ENCODE measurements at places on chromosomes 11 and 22.
A peak's percentile ranks its signal among the peaks of the same experiment; 100 is the strongest.

GRCh38 chr22:41491374-41492100 lies 22.6 kb downstream of the ACO2 start:
- DNase-seq: no peak

- no peak for DNase-seq
Observed at GRCh38 chr11:12528487-12528886, 145.7 kb upstream of the TEAD1 start.

DNA sequence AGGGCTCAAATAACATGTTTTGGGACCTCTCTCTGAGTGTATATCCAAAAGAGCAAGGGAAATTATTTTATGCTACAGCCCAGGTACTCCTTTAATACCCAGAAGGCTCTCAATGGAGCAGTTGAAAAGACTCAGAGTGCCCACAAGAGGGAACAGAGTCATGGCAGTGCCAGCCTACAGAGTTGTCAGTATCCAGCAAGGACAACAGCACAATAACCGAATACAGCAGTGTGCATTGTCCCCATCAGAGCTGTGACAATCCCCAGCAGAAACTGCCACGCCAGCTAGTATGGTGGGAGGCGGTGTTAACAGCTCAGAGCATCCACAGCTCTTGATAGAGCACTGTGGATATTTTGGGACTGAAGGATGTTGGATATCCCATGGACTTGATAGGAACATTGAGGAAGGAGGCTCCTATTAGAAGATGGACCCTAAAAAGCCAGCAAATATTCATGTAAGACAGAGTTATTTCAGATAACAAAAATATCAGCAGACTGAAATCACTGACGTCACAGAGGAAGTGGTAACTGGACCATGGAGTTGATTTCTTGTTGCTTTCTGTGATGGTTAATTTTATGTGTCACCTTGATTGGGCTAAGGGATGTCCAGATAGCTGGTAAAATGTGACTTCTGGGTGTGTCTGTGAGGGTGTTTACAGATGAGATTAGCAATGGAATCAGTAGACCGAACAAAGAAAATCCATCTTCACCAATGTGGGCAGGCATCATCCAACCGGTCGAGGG lies 17.7 kb upstream of the PAFAH1B2 start:
- no peak for DNase-seq

DNA sequence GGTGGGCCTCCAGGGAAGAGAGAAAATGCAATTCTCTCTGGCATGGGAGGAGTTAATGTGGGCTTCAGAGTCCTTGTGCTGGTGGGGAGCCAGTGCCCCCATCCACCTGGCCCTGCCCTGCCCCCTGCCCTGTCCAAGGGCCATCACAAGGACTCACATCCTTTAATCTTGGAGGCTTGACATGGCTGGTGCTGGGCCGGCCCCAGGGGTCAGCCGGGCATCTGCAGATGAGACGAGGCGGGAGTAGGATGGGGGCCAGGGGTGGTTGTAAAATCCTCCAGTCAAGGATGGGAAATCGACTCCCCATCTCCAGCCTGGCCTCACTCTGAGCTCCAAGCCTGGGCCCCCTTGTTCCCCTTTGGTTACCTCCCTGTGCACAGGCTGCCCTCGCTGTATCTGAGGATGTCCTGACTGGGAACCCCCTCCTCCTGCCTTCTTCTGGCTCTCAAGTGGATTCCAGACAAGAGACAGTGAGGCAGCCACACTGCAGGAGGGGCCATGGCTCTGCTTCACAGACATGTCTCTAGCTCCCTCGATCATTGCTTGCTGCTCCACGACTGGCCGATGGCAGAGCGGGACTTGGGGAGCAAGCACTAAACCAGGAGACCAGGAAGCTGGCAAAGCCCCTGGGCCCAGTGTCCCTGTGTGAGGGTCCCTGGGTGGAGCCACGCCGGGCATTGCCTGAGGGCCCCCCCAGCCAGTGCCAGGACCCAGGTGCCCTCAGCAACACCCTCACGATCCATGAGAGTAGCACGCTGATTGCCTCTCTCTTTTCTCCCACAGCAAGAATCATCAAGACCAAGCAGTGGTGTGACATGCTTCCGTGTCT lies 1120.5 kb downstream of the BRD1 start:
- DNase-seq: peak; percentile 10

DNA sequence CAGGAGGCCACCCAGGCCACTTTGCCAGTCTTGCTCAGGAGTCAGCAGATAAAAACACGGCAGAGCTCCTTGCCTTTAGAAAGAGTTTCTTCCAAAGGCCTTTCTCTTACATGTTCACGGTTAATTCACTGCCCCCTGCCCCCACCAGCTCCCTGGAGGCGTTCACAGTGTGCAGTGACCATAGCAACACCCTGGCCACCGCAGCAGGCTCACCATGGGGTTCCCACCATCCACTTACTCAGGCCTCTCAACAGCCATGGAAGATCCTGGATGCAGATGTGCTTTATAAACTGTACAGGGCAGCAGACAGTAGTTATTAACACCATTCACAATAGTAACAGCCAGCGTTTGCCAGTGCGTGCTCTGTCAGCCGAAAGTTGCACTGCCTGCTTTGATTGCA lies 10.6 kb upstream of the MYO7A start:
- DNase-seq: no peak

- no peak for DNase-seq
Observed at GRCh38 chr11:38246451-38246850, 1648.4 kb upstream of the RAG2 start.

DNA sequence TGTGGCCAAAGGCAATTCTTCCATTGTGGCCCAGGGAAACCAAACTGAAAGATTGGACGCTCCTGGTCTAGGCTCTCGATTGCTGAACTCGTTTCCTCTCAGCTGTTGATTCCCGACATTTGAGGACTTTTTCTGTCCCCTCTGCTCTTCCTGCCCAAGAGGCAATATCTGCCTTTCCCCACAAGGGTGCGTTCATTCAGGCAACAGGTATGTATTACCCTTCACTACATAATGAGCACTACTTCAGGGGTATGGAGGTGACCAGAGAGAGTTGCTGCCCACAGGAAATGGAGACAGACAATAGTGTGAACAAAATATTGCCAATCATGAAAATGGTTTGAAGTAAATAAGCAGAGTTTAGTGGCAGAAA lies 8.2 kb downstream of the PTH start:
- no peak for DNase-seq

- DNase-seq: no peak
Observed at GRCh38 chr11:46122945-46123715, 1.9 kb upstream of the PHF21A start.

DNA sequence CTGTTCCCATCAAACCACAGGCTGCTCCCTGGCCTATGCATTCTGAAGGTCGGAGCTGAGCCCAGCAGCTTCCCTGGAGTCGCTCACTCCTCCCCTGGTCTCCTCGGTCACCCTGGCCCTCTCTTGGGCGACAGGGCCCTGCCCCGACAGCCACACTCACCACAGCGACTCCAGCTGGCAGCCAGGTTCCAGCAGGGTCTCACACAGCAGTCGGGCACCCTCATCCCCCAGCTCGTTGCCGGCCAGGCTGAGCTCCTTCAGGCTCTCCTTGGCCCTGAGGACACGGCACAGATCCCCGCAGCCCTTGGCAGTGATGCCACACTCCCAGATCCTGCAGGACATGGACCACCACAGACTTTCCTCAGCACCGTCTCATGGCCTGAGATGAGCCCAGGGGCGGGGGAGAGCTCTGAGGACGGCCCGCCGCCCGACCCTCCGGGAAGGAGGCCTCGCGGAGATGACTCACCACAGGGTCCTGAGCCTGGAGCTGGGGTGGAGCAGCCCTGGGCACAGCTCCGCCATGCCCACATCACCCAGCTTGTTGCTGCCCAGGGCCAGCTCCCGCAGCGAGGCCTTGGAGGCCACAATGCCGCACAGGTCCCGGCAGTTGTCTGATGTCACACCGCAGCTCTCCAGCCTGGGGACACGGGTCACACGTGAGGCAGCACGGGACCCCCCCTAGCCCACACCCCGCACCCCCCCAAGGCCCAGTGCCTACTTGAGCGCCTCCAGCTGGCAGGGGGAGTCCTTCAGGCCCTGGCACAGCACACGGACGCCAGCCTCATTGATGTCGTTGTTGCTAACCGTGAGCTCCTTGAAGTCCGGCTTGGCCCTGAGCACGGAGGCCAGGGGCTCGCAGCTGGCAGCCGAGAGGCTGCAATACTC lies 8.5 kb downstream of the RNH1 start:
- DNase-seq: no peak

DNA sequence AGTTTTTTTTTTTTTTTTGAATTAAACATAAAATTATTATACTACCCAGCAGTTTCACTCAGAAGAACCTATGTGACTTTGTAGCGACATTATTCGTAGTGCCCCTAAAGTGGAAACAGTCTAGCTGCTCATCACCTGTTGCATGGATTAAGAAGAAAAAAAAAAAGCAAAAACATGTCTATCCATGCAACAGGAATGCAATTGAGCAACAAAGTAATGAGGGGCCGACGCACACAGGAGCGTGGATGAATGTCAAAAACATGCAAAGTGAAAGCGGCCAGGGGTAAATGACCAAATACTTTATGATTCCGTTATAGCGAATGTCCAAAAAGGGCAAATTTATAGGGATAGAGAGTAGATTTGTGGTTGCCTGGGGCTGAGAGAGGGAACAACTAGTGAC lies 16.3 kb downstream of the MYO18B start:
- no peak for DNase-seq

- DNase-seq: no peak
Observed at GRCh38 chr11:8040261-8040920, 40.6 kb upstream of the TUB start.

DNA sequence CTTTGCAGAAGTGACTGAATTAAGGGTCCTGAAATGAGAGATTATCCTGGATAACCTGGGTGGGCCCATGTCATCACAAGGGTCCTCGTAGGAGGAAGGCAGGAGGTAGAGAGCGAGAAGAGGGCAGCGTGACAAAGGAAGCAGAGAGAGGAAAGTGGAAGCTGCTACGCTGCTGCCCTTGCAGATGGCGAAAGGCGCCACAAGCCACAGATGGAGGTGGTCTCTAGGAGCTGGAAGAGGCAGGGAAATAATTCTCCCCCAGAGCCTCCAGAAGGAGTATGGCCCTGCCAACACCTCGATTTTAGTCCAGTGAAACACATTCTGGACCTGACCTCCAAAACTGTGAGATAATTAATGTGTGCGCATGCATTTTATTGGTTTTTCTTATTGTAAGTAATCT lies 13.4 kb downstream of the TMEM184B start:
- DNase-seq: no peak

DNA sequence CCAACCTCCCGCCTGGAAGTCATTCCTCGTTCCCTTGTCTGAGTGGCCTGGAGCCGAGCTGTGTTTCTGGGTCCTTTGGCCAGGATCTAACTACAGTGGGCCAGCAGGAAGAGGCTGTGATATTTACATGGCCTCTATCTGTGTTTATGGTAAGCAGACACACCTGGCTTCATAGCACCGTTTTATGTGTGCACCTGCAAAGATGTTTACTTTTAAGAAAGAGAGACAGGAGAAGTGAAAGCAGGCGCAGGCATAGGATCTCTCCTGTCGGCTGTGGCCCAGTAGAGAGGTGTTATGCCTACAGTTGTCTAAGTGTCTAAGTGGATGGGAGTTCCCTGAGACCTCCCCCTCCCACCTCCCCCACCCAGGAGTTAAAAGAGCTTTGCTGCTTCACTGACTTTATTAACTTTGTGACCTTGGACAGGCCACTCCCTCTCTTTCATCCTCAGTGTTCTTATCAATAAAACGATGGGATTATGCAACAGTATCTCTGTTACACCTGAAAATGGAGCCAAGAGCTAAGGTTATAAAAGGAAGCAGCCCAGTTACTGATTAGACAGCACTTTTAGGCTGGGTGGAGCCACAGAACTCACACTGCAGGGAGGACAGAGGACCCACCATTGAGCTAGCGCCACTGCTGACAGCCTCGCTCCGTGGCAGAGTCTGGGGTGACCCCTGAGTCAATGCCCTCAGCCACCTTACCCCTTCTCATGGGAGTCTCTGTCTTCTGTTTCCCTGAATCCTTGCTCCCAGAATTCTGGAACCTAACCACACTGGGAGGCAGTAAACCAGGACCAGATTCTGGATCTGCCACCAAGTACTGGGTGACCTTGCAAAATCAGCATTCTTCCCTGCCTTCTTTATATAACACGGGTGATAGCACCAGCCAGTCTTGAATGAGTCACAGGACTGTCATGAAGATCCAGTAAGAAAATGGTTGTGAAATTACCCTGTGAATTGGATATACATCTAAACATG lies 22.0 kb downstream of the ST14 start:
- no peak for DNase-seq

DNA sequence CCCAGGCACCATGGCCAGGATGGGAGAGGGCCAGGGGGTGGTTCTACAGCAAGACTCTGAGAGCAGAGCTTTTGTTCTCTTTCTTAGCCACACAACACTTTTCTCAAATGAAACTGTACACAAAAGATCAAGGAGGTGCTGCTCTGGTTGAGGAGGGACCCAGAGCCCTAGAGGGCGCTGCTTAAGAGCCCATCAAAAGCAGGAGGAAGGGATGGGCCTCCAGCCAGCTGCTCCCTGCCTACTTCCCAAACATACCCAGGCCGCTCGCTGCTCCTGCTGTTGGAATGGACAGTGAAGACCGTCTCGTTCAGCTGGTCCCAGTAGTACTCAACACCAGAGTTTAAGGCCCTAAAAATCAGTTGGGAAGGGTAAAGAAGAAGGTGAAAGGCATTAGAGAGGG lies 18.4 kb upstream of the CHRM4 start:
- no peak for DNase-seq

DNA sequence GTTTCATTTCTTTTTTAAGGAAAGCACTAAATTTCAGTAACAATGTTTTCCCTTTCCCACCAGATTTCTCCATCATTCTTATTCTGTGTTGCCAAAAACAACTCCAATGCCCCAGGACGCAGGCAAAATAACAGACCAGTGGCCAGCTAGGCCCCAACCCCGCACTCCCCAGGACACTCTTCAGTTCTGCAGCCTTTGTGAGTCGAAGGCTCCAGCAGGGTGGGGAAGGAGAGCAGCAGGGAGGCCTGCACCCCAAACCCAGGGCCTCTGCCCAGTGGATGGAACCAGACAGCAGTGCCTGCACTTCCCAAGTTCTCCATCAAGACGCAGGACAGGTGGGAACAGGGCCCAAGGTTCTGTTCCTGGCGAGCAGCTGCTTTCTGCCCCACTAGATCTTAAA lies 34.4 kb downstream of the PPP2R1B start:
- no peak for DNase-seq

DNA sequence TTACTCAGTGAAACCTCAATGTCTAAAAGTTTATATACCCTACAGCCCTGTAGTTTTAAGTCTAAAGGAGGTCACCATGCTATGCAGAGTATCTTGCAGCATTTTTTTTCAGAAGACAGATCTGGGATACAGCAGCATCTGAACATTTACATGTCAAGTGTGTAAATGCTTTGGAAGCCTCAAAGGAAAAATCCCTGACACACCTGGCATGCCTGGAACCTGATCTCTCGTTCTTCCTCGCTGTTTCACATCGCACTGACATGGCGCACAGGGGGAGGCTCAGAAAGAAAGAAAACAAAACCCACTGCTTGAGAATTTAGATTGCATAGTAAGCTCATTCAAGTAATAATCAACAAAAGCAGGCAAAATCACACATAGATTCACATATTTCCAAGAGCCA lies 31.0 kb downstream of the PAX6 start:
- DNase-seq: no peak

- DNase-seq: peak; percentile 43
Observed at GRCh38 chr11:134252346-134253187, 585 bp downstream of the THYN1 start.

- DNase-seq: no peak
Observed at GRCh38 chr11:10076458-10077141, 217.4 kb downstream of the SBF2 start.
